ENCODE measurements at places on chromosomes 11 and 22.

DNA sequence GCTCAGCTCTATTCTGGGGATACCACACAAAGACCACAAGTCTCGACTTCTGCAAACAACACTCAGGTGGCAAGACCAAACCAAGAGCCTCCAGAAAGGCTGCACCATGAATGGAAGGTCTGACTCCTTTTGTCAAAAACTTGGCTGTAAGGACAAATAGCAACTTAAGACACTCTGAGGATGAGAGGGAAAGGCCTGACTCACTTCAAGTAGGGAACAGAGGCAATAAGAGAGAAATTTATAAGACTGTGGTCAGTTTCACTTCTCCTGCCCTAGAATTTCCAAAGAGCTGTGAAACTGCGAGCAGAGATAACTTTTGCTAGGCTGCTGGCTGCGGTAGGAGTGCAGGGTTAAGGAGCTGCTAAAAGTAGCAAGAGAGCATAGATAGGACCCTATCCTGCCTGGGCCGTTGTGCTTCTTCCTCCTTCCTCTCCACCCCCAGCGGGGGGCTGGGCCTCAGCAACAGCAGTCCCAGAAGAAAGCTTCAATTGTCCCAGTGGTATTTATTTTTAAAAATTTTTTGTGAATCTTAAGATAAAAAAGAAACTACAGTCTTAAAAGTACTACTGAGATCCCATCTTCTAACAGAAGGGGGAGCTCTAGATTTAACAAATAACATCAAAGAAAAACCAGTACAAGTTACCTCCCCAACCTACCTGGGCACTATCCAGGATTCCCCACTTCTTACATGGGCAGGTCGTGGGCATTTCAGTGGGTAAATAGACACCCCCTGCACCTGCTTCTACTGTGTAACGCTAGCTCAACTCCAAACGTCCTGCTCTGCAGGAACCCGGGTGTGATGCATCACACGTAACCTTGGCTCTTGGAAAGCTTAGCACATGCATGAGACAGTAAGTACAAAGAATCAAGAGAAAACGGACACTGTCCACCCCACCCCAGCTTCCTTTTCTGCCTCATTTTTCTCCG is 66.4 kb downstream of the SGSM3 start:
- no peak for DNase-seq

GRCh38 chr22:46259374-46259773 is 3.8 kb downstream of the PKDREJ start:
- no peak for DNase-seq

DNA sequence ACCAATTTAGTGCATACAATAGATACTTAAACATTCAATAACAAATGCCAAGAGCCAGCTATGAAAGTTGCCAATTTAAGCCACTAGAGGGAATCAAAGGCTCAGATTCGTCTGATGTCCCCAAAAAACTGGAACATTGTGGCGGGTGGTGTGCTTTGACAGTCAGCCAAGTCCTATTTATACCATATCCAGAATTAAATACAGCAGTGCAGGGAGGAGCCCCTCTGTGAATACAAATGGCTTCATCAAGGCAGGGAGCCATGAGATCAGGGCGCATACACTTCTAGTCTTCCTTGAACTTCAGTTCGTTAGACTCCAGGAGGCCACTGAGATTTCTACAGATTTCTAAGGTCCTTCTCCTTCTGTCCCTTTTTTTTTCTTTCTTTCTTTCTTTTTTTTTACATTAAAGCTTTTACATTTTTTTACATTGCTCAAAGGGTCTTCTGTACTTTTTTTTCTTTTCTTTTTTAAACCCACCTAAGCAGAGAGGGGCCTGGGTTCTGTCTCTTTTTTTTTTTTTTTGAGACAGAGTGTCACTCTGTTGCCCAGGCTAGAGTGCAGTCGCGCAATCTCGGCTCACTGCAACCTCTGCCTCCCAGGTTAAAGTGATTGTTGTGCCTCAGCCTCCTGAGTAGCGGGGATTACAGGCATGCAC is 41.5 kb upstream of the HSPA8 start:
- no peak for DNase-seq

- DNase-seq, result no peak
Measured at GRCh38 chr22:45783021-45783420, 111.4 kb downstream of the ATXN10 start.

Measured in stimulated activated CD4-positive, alpha-beta T cell treated with anti-CD3 and anti-CD28 coated beads, TNF-alpha, amount 100 ng/mL, for 48 hours (primary cell).